ENCODE measurements at places on chromosomes 4 and X. TPM values are rescaled to one million over a fixed set of nuclear protein-coding genes. Genes with fewer than 3 reads are reported as not detected.

NWD2 gene
- total RNA-seq, result not detected

DNA sequence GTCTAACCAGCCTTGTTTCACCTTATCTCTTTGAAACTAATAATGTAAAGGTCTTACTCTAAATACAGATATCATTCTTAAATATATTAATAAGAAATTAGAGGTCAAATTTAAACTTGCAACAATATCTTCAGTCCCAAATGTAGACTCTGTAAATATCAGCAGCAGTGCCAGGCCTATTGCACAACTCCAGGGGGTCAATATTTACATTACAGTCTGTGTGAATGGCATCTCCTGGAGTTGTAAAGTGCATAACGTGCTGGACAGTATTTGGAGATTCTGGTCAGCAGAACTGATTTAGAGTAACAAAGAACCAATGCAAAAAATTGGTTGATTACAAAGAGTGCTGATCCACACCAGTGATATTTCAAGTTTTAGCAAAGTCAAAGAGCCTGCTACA is 1225.9 kb downstream of the PCDH19 start:
- peaks cover 28% of the 10 kb centered on the region for H3K27me3 ChIP-seq
- DNase-seq, result no peak
- H3K4me1 ChIP-seq, result no peaks in the 10 kb centered on the region
- H3K27ac ChIP-seq, result no peak overlapping the region
- H3K4me3 ChIP-seq, result no peak overlapping the region
- H3K36me3 ChIP-seq, result no peaks in the 10 kb centered on the region

HS6ST2 gene
- total RNA-seq, result 23.9 TPM

DNA sequence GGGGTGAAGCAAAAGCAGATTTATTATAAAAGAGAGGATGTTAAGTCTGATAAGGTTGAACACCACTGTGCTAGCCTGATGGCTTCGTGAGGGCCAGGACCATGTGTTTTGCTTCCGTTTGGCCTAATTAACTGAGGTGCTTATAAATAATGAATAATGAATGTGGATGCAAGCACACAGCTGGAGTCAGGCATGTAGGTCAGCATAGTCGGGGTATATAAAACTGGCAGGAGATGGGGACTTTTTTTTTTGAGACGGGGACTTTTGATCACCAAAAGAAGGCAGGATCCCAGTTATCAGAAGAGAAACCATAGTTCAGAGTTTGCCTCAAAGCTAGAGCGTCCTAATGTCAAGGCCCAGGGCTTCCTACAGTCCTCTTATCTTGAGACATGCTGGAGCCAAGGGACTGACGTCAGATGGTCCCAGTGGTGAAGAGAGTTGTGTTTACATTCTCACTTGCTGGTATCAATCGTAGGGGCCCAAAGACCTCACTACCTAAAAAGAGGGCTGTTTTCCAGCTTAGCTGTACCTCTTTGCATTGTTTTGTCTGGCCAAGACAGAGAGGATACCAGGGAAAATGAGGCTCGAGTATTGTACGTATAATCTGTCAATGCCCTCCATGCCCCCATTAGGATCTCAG is 50.4 kb downstream of the RTL9 start:
- H3K4me1 ChIP-seq, result peaks cover 19% of the 10 kb centered on the region
- H3K27me3 ChIP-seq, result peaks cover 63% of the 10 kb centered on the region
- no peak overlapping the region for H3K4me3 ChIP-seq
- no peak for DNase-seq
- no peaks in the 10 kb centered on the region for H3K36me3 ChIP-seq

MSANTD1 gene
- 0.37 TPM for total RNA-seq

LRBA gene
- total RNA-seq, result 64.5 TPM

GRCh38 chr4:81466841-81467671 is 4.7 kb downstream of the RASGEF1B start:
- peak; percentile 82 for DNase-seq
- no peaks in the 10 kb centered on the region for H3K27me3 ChIP-seq
- H3K36me3 ChIP-seq, result no peaks in the 10 kb centered on the region
- peaks cover 21% of the 10 kb centered on the region for H3K4me1 ChIP-seq
- H3K4me3 ChIP-seq, result no peak overlapping the region

- no peaks in the 10 kb centered on the region for H3K27me3 ChIP-seq
- DNase-seq, result no peak
- no peaks in the 10 kb centered on the region for H3K4me1 ChIP-seq
- H3K4me3 ChIP-seq, result no peak overlapping the region
Measured at GRCh38 chr4:151866592-151866918, 105.7 kb upstream of the GATB start.

GRCh38 chrX:46938589-46938988 is 26.4 kb downstream of the JADE3 start:
- H3K27ac ChIP-seq, result no peak overlapping the region
- no peaks in the 10 kb centered on the region for H3K36me3 ChIP-seq
- H3K4me3 ChIP-seq, result no peak overlapping the region
- no peak for DNase-seq
- no peaks in the 10 kb centered on the region for H3K4me1 ChIP-seq
- H3K27me3 ChIP-seq, result peaks cover 62% of the 10 kb centered on the region

DNA sequence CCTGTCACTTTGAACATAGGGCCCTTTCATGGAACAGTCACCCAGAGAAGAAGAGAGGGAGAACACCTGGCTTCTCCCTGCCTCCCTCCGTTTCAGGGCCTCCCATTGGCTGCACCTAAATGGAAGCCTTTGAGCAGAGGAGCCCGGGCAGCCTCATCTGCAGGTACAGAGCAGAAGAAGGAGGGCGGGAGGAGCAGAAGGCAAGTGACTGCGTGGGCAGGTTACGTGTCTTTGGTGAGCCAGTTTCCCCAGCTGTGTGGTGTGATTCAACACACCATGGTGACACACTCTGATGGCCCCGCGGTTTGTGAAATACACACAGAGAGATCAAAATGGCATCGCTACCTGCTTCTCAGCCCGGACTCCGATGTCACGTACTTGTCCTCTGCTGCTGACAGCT is 431 bp downstream of the C4orf50 start:
- no peak overlapping the region for H3K27ac ChIP-seq
- DNase-seq, result no peak
- no peaks in the 10 kb centered on the region for H3K4me1 ChIP-seq
- H3K36me3 ChIP-seq, result no peaks in the 10 kb centered on the region
- no peak overlapping the region for H3K4me3 ChIP-seq
- no peaks in the 10 kb centered on the region for H3K27me3 ChIP-seq

DNA sequence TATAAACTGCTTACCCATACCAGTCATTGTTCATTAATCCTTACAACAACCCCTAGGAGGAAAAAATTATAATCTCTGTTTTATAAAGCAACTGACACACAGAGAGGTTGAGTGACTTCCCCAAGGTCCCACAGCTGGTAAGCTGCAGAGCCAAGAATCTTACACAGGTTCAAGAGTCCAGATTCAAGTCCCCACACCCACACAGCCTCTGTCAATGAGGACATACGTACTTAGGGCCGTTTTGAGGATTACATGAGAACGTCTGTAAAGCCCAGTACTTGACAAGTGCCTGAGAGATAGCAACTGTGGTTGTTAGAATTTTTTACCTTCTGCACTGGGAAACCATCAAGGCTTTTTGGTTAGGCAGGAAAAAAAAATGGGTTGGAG is 556 bp upstream of the SLC25A43 start:
- peaks cover 7% of the 10 kb centered on the region for H3K27me3 ChIP-seq
- DNase-seq, result no peak
- H3K4me1 ChIP-seq, result peaks cover 11% of the 10 kb centered on the region
- H3K27ac ChIP-seq, result peak overlapping the region; percentile 92

KIAA1210 gene
- not detected for total RNA-seq

Measured in MCF 10A (cell line).